ENCODE measurements at places on chromosomes 1 and 21.

DNA sequence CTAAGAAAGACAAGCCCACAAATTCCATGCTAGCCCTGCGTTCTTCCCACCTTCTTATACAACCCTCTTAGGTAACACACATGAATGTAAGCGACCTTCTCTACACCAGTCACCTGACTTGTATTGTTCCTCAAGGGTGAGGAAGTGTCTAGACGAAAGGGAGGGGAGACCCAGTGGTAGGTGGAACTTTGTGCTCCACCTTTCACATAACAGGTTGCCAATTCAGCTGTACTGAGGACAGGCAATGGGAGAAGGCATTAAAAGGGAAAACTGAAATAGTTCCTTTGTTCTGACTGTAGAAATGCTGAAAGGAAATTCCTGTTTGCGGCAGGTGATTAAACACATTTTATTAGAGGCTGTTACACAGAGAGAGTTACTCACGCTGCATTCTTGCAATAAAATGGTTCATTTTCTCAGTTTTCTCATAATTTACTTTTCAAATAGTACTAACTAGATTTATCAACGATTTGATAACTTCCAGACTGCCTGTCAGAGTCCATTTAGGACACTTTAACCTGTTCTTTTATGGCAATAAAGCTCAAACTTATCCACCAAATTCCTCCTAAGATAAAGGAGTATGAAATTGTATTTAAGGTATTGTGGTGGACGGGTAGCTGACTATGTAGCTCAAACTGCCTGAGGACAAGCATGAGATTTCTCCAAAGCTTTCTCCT is 17.8 kb upstream of the CHRM3 start:
- DNase-seq: no peak

DNA sequence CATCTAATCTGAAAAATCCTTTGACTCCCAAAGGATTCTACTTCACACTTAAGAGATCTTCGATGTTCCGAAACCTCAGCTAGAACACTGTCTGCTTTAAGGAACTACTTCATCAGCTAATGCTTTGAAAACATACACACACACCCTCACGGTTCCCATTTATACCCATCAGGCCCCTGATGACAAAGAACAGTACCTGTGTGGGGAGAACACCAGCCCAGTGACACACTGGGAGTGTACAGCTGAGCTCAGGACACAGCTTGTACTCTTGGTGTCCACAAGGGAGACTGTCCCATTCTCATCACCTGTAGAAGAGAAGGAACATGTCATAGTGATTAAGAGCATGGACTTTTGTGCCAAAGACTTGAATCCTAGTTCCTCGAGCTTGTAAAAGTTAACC is 6.6 kb downstream of the WDR77 start:
- no peak for DNase-seq

GRCh38 chr1:917076-917459 is 6.7 kb upstream of the SAMD11 start:
- no peak for DNase-seq

GRCh38 chr1:61362351-61362750 is 280.0 kb downstream of the NFIA start:
- DNase-seq: no peak

All from stimulated activated CD4-positive, alpha-beta T cell treated with anti-CD3 and anti-CD28 coated beads, Interleukin-2, amount 100 ng/mL, for 48 hours (primary cell).